Activated T-cell treated with anti-CD3 and anti-CD28 coated beads, Interleukin-2, amount 50 U/mL, for 24 hours (primary cell): ENCODE measurements at places on chromosomes 3 and 15.

- H3K27me3 ChIP-seq, result no peaks in the 10 kb centered on the region
- H3K4me3 ChIP-seq, result no peak overlapping the region
- no peak for DNase-seq
- peaks cover 10% of the 10 kb centered on the region for H3K4me1 ChIP-seq
- H3K36me3 ChIP-seq, result no peaks in the 10 kb centered on the region
Observed at GRCh38 chr3:102415553-102415952, 19.3 kb upstream of the ZPLD1 start.

GRCh38 chr15:96314963-96315362 lies 15.5 kb upstream of the NR2F2 start:
- H3K27ac ChIP-seq, result no peak overlapping the region
- H3K4me1 ChIP-seq, result no peaks in the 10 kb centered on the region
- no peak overlapping the region for H3K4me3 ChIP-seq
- H3K27me3 ChIP-seq, result peaks cover 57% of the 10 kb centered on the region
- no peaks in the 10 kb centered on the region for H3K36me3 ChIP-seq

DNA sequence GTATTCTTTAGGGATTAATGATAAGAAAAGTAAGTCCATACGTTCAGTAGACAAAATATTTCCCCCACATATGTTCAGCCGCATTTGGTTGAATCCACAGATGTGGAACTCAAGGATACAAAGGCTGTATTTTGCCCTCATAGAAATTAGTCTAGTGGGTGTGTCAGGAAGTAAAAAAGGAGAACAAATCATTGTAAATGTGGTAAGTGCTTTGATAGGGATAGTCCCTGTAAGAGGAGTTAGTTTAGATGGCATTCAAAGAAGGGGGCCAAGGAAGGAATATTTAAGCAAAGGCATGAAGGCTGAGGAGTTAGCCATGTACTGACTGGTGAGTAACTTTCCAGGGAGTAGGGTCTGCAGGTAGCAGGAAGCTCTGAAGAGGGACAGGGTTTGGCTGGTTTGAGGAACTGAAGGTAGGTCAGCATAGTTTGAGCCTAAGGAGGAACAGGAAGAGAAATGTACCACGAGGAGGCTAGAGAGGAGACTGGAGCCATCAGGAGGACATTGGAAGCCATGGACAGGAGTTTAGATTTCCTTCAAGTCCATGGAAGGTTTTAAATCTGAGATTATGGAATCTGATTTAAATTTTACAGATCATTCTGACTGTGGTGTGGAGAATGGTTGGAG lies 98.8 kb downstream of the MME start:
- no peak overlapping the region for H3K27ac ChIP-seq
- DNase-seq, result no peak
- H3K27me3 ChIP-seq, result no peaks in the 10 kb centered on the region
- H3K4me3 ChIP-seq, result no peak overlapping the region

- peaks cover 36% of the 10 kb centered on the region for H3K36me3 ChIP-seq
- no peaks in the 10 kb centered on the region for H3K27me3 ChIP-seq
- H3K27ac ChIP-seq, result no peak overlapping the region
Observed at GRCh38 chr3:149736175-149736952, 15.9 kb downstream of the COMMD2 start.

- H3K4me1 ChIP-seq, result no peaks in the 10 kb centered on the region
- no peak for DNase-seq
- H3K4me3 ChIP-seq, result no peak overlapping the region
- H3K36me3 ChIP-seq, result no peaks in the 10 kb centered on the region
- no peaks in the 10 kb centered on the region for H3K27me3 ChIP-seq
Observed at GRCh38 chr3:105157766-105158085, 209.0 kb upstream of the ALCAM start.

- H3K27ac ChIP-seq, result no peak overlapping the region
- no peak overlapping the region for H3K4me3 ChIP-seq
- DNase-seq, result no peak
- no peaks in the 10 kb centered on the region for H3K4me1 ChIP-seq
Observed at GRCh38 chr15:73233623-73234022, 135.1 kb downstream of the HCN4 start.

DNA sequence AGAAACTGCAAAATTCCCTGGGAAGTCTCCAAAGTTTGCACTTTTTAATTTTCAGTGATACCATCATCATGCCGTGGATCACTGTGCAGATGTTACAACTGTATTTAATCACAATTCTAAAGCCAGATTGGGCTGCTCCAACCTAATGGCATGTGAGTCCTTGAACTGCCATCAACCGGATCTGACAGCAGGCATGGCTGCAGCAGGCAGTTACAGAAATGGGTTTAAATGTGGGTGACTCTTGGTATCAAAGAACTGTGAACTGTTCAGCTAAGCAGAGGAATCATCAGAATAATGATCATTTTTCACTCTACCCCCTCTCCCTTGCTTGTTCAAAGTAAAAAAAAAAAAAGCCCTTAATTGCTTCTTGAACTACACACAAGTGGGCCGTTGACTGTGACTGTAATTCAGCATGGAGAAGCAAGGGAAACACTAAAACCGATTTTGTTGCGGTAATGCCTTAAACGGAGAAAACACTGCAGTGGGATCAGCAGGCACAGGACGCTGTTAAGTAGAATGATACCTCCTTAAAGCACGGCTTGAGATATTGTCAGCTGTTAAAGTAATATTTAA lies 152.4 kb downstream of the RORA start:
- H3K4me3 ChIP-seq, result no peak overlapping the region
- H3K27me3 ChIP-seq, result peaks cover 41% of the 10 kb centered on the region

DNA sequence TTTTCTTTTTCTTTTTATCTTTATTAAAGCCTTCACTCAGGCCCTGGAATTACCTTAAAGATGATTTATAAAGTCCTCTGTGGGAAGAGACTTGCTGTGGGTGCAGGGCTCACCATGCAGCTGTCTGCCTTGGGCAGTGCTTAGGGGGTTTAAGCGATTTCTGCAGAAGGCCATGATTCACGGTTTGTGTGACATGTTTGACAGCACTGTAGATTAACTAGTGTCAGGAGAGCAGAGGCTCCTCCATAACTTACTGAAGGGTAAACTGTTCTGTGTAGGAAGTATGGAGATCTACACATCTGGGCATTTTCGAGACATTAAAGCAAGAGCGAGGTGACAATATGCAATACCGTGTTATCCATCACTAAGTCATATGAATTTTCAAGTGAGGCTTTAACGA lies 137.7 kb downstream of the LRIG1 start:
- DNase-seq, result no peak
- peaks cover 24% of the 10 kb centered on the region for H3K36me3 ChIP-seq
- H3K27ac ChIP-seq, result no peak overlapping the region

DNA sequence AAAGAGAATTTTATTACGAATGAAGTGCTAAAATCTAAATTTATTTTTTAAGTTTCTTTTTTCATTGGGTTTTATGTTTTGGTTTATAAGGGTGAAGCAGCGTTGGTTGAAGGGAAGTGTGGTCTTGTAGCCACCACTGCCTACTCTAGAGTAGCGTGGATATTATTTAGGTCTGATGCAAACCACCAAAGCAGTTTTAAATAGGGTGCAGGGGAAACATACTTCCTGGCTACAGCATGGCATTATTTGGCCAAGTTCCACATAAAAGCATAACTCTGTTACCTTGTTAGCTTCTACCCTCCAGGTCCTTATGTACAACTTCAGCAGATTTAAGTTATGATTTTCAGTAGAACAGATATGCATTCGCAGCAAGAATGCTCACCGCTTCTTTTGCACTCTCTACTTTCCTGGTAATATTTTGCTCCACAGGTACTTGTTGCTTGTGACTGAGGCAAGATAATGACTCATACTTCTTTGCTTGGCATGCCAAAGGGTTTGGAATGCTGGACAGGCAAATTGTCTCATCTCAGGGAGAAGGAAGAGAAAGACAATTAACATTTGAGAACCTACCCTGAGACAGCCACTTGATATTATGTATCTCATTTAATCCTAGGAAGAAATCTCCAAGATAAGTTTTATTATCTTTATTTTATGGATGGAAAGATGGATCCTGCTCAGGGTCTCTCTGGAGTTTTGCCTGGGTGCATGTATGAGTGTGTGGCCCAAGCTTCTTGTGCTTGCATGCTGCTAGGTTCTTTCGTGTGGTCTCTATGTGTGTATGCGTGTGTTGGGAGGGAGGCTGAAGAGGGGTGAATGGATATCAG lies 5.4 kb downstream of the TGFBR2 start:
- peak overlapping the region; percentile 100 for H3K27ac ChIP-seq
- no peaks in the 10 kb centered on the region for H3K27me3 ChIP-seq
- peaks cover 72% of the 10 kb centered on the region for H3K4me1 ChIP-seq
- DNase-seq, result no peak
- peaks cover 86% of the 10 kb centered on the region for H3K36me3 ChIP-seq
- H3K4me3 ChIP-seq, result peak overlapping the region; percentile 85

DNA sequence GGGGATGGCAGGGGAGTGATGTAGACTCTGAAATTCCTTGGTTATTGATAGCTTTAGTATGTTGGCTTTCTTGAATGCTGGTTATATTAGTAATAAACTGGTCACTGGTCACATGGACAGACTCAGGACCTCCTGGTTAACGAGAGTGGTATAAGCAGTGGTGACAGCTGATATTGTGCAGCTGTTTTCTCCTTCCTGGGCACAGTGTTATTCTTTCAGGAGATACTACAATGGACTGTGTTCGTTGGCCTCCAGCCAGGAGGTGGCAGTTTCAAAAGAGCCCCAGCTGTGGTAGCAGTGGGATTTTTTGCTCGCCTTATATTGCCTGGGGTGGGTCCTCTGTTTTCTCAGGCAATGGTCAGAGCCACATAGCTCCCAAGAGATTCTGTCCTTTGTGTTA lies 181.6 kb upstream of the RBMS3 start:
- no peak overlapping the region for H3K4me3 ChIP-seq
- DNase-seq, result no peak
- H3K27ac ChIP-seq, result no peak overlapping the region
- H3K4me1 ChIP-seq, result no peaks in the 10 kb centered on the region
- H3K27me3 ChIP-seq, result no peaks in the 10 kb centered on the region

DNA sequence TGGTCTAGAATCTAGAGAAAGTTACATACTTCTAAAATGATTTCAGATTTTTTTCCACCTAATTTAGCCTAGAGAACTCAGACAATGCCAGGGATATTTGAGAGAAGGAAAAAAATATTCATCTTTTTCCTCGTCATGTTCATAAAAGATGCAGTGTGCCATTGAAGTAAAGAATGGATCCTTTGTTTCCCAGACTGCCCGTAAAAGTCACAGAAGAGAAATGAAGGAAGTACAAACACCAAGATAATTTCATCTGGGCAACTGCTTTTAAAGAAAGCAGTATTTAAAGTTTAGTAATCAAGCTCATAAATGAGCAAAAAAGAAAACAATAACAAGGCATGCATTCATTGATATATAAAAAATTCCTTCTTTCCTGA lies 47.2 kb downstream of the TTC23 start:
- no peak for DNase-seq
- peaks cover 11% of the 10 kb centered on the region for H3K27me3 ChIP-seq
- H3K36me3 ChIP-seq, result no peaks in the 10 kb centered on the region
- no peak overlapping the region for H3K4me3 ChIP-seq
- no peak overlapping the region for H3K27ac ChIP-seq
- H3K4me1 ChIP-seq, result no peaks in the 10 kb centered on the region
